Muscle of leg (tissue), 16 donors: ENCODE measurements at places on chromosomes 11 and 22. TPM values are rescaled to one million over a fixed set of nuclear protein-coding genes. Genes with fewer than 3 reads are reported as not detected.

Gene FAM180B
- 2.8 TPM for polyA plus RNA-seq

Gene TTLL1
- 10.5 TPM for polyA plus RNA-seq

Gene BAIAP2L2
- polyA plus RNA-seq: 1.7 TPM

Gene P2RY6
- 1.9 TPM for polyA plus RNA-seq

Gene QSER1
- 23.0 TPM for polyA plus RNA-seq

Gene GPHA2
- not detected for polyA plus RNA-seq

Gene BIK
- polyA plus RNA-seq: 0.11 TPM

Gene PNPLA5
- not detected for polyA plus RNA-seq

Gene XKR3
- polyA plus RNA-seq: not detected

GRCh38 chr11:36196411-36196998 lies 92.7 kb downstream of the COMMD9 start:
- H3K4me3 ChIP-seq: peak overlapping the region; percentile 6
- peak overlapping the region; percentile 64 for H3K27ac ChIP-seq
- H3K4me1 ChIP-seq: peaks cover 23% of the 10 kb centered on the region
- H3K27me3 ChIP-seq: no peaks in the 10 kb centered on the region
- DNase-seq: peak; percentile 73

DNA sequence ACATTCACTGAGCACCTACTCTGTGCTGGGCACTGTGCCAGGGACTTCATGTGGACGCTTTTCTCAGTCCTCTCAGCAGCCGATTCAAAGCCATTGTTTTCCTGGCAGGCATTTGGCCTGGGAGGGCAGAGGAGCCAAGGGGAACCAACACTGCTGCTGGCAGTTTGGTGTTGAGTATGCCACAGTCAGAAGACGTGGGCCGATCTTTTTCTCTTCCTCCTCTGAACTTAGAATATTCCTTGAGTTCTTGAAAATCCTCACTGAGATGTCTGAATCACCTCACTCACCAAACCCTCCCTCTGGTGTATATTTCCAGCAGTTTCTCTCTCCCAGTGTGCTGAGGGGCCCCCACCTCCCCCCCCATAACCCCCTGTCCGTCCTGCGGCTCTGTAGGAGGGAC lies 114.5 kb upstream of the CRYBB3 start:
- no peaks in the 10 kb centered on the region for H3K36me3 ChIP-seq
- no peak overlapping the region for H3K27ac ChIP-seq
- no peak for DNase-seq
- H3K27me3 ChIP-seq: no peaks in the 10 kb centered on the region
- H3K4me1 ChIP-seq: peaks cover 16% of the 10 kb centered on the region

DNA sequence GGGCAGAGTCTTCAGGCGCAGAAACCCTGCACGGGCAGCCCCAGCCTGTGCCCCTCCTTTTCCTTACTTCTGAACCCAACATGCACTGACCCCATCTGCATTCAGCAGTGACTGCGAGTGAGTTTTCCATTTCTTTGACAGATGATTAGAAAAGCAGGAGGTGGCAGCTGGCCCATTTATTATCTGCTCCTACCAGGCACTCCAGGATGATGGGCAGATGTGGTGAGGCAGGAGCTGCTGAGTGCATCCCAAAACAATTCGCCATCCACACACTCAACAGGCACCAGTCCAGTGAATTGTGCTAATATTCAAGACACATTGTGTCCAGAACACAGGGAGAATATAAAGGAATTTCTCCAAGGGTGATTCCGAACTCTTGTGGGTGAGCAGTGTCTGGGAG lies 208.5 kb downstream of the TENM4 start:
- peak; percentile 52 for DNase-seq
- no peaks in the 10 kb centered on the region for H3K27me3 ChIP-seq
- no peak overlapping the region for H3K4me3 ChIP-seq
- no peaks in the 10 kb centered on the region for H3K36me3 ChIP-seq

- DNase-seq: peak; percentile 46
- no peak overlapping the region for H3K27ac ChIP-seq
- H3K4me1 ChIP-seq: no peaks in the 10 kb centered on the region
- no peak overlapping the region for H3K4me3 ChIP-seq
- peaks cover 3% of the 10 kb centered on the region for H3K27me3 ChIP-seq
These were observed 61.4 kb upstream of the ASPHD2 start for GRCh38 chr22:26367402-26368245.

DNA sequence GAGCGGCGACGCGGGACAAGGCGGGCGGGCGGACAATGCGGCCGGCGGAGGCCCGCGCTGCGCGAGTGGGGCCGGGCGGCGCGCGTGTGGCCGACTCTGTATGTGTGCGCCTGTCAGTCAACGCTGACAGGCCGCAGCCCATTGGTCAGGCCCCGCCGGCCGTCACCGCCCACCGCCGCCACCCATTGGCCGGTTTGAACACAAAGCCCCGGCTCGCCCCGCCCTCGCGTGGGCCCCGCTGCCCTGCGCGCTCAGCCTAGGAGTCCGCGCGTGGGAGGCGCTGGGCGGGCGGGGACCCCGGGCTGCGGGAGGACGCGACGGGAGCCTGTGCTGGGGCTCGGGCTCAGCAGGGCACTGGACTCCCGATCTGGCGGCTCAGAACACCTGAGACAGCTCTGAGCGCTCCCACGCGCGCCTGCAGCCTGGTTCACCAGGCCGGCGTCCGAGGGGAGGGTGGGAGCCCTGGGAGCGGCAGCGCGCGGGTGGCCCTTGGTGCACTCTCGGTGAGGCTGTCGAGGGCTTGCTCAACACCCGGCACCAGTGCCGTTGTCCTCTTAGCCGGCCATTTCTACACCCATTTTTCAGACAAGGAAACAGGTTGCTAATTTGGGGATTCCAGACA lies at the start of gene SUN2:
Gene SUN2, minus strand, starts transcription at position 88 of the 622 bp plus-strand sequence. CDS start 3,370 bp downstream, outside the sequence.
- peak within 1 kb of the TSS; percentile 90 for H3K27ac ChIP-seq
- peaks cover 21% of the 10 kb centered on the region for H3K36me3 ChIP-seq
- no peaks in the 10 kb centered on the region for H3K27me3 ChIP-seq
- H3K4me1 ChIP-seq: peaks cover 64% of the 10 kb centered on the region

- peak overlapping the region; percentile 60 for H3K27ac ChIP-seq
- H3K27me3 ChIP-seq: peaks cover 5% of the 10 kb centered on the region
- no peak overlapping the region for H3K4me3 ChIP-seq
- peak; percentile 58 for DNase-seq
- H3K4me1 ChIP-seq: peaks cover 61% of the 10 kb centered on the region
- no peaks in the 10 kb centered on the region for H3K36me3 ChIP-seq
These were observed 64.5 kb downstream of the MACROD1 start for GRCh38 chr11:64101461-64101860.

DNA sequence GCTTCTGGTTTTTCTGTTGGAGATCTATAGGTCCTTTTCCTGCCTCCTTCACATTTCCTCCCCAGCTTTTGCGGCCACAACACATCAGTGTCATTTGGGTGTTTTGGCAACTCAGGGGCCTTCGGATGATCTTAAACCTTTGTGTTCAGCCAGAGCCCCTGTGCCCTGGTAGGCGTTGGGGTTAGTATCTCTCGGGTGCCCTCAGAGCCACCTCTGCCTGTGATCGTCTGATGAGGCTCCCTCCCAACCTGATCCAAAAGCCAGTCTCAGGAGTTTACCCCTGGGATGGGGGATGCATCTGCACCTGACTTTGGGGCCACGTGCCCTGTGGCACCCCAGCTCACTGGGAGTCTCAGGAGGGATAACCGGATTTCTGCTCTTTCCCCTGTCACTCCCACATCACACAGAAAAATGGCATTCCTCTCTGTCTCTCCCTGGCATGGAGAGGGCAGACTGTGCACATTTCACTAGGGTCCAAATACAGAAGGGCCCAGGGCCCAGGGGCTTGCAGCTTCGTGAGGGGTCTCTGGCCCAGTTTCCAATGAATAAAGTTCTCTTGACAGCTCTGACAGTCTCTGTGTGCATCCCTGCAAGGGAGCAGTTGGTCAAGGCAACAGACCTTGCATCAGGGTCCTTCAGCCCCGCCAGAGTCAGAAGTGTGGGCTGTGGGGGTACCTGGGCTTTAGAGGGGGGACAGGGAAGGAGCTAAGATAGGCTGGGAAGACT lies 2.6 kb downstream of the RNF26 start:
- peaks cover 6% of the 10 kb centered on the region for H3K27me3 ChIP-seq
- peaks cover 11% of the 10 kb centered on the region for H3K36me3 ChIP-seq
- peaks cover 55% of the 10 kb centered on the region for H3K4me1 ChIP-seq
- no peak overlapping the region for H3K27ac ChIP-seq

GRCh38 chr11:45390407-45390806 lies 104.3 kb upstream of the SYT13 start:
- no peak overlapping the region for H3K27ac ChIP-seq
- no peak overlapping the region for H3K4me3 ChIP-seq
- no peaks in the 10 kb centered on the region for H3K4me1 ChIP-seq
- no peaks in the 10 kb centered on the region for H3K27me3 ChIP-seq

DNA sequence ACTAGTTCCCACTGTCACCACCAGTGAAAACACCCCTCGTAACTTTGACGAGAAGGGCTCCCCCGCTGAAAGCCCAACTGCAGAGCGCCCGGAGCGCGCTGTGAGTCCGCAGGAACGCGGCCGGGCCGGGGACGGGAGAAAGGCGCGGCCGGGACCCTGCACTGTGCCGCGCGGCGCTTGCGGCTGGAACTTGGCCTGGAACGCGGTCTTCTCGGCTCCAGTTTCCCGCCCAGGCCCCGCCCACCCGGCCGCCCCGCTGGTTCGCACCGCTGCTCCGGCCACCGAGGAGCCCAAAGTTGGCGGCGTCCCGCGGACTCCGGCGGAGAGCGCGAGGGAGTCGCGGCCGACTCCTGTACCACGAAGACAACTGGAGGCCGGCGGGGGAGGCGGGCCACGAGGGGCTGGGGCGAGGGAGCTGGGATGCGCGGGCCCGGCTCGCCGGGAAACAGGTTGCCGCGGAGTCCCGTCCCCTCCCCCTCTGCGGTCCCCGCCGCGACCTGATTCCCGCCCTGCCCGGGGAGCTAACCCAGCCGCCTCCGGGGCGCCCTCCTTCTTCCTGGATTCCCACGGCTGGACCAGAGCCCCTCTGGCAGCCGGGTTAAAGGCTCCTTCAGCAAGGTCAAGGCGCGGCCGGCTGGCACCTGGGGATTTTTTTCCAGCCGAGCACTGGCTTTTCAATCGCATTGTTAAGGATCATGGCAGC lies 3.4 kb downstream of the TENM4 start:
- H3K27me3 ChIP-seq: peaks cover 48% of the 10 kb centered on the region
- DNase-seq: peak; percentile 84
- peaks cover 36% of the 10 kb centered on the region for H3K4me1 ChIP-seq
- H3K36me3 ChIP-seq: no peaks in the 10 kb centered on the region
- peak overlapping the region; percentile 74 for H3K4me3 ChIP-seq
- H3K27ac ChIP-seq: peak overlapping the region; percentile 70

- peak; percentile 53 for DNase-seq
- peak overlapping the region; percentile 47 for H3K4me3 ChIP-seq
- no peaks in the 10 kb centered on the region for H3K36me3 ChIP-seq
- peaks cover 42% of the 10 kb centered on the region for H3K27me3 ChIP-seq
- H3K4me1 ChIP-seq: peaks cover 8% of the 10 kb centered on the region
These were observed 71.9 kb upstream of the GRAMD1B start for GRCh38 chr11:123357990-123358827.
